Epithelial cell of esophagus (primary cell): ENCODE measurements at places on chromosomes 16 and 17.

DNA sequence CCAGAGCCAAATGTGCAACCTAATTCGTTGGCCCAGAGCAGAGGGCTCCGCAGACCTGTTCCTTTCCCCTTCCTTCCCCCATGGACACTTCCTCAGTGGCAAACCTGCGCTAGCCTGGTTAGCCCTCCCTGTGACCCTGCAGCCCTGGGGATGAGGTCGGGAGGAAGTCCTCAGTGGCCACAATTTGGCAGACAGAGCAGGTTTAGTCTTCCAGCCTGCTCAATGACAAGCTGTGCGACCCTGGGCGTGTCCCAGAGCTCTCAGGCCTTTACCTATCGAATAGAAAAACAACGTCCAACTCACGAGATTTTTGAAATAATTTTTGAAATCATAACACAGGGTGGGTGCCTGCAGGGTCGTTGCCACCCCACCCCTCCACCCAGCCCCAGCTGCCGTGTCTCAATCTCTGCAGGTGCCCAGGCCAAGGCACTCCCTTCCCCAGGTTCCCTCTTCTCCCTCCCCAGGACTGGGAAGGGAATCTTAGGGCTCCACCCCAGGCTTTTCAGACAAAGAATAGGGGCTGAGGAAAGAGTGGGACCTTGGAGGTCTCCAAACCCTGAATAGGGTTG lies 1.4 kb downstream of the HBM start:
- DNase-seq = no peak

- DNase-seq = no peak
Observed at GRCh38 chr17:59793205-59793604, 85.8 kb downstream of the VMP1 start.

GRCh38 chr16:68448360-68448970 lies at the start of gene SMPD3:
Gene SMPD3 (minus strand): TSS chr16:68448508. CDS start chr16:68372181, 76,327 bp downstream.
- DNase-seq = peak; percentile 99

GRCh38 chr16:66574081-66574480 lies 5.2 kb upstream of the CMTM2 start:
- DNase-seq = no peak

DNA sequence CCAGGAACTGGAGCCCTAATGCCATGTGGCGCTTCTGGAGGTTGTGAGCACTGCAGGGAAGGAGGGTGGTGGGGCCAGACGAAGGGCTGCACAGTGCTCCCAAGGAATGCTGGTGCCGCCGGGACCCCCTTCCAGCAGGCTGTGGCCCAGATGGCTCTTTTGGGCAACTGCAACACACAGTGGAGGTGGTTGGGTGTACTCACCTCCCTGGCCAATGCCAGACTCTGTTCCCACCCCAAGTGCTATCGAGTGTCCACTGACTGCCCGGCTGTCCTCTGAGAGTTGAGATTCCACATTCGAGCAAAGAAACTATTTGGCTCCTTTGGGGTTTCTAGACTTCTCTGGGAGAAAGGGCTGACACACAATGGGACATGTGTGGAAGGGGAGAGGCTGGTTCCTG lies 167.9 kb downstream of the RGS9 start:
- no peak for DNase-seq

DNA sequence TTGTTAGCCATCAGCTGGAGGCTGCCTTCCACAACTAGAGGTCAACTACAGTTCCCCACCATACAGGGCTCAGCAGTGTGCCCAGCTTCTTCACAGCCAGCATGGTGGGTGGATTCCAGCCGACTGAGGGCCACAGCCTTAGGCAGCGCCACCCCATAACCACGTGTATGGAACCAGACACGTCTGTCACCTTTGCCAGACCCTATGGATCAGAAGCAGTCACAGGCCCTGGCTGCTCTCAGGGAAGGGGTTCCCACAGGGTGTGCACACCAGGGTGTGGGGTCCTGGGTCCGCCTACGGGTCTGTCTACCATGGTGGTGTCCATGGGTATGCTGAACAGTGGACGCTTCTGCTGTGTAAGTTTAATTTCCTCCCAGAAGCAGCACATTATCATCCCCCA lies 265.0 kb upstream of the FOXF1 start:
- DNase-seq = no peak

- no peak for DNase-seq
Observed at GRCh38 chr17:3870871-3871306, 22.0 kb downstream of the CAMKK1 start.

DNA sequence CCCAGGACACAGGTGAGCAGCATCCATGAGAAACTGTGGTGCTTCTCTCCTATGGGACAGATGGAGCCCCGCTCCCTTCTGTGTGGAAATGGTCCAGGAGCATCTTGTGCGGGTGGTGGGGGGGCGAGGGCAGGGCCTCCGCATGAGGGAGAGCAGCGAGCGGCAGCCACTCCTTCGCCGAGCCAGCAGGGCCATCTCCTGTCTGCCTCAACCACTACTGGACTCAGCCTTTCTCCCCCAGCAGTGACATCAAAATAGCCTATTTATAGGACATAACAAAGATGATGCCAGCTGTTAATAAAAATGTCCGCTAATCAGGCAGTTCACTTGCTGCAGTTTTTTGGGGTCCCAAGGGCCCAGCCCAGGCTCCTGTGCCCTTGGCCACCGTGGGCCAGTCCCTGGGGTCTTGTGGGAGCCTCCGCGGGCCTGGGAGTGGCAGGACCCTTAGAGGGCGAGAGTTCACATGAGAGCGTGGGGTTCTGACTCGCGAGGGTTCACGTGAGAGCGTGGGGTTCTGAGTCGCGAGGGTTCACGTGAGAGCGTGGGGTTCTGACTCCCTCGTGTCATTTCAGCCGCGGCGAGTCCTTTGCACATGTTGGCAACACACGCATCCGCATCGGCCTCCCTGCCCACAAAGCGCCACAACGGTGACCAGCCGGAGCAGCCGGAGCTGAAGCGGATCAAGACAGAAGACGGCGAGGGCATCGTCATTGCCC lies 47.4 kb downstream of the WDR45B start:
- DNase-seq = no peak

- DNase-seq = no peak
Observed at GRCh38 chr17:56274491-56274890, 121.2 kb downstream of the ANKFN1 start.

- no peak for DNase-seq
Observed at GRCh38 chr16:13961099-13961811, 41.3 kb downstream of the ERCC4 start.

- DNase-seq = peak; percentile 29
Observed at GRCh38 chr17:40986920-40987319, 2.8 kb upstream of the KRT40 start.

DNA sequence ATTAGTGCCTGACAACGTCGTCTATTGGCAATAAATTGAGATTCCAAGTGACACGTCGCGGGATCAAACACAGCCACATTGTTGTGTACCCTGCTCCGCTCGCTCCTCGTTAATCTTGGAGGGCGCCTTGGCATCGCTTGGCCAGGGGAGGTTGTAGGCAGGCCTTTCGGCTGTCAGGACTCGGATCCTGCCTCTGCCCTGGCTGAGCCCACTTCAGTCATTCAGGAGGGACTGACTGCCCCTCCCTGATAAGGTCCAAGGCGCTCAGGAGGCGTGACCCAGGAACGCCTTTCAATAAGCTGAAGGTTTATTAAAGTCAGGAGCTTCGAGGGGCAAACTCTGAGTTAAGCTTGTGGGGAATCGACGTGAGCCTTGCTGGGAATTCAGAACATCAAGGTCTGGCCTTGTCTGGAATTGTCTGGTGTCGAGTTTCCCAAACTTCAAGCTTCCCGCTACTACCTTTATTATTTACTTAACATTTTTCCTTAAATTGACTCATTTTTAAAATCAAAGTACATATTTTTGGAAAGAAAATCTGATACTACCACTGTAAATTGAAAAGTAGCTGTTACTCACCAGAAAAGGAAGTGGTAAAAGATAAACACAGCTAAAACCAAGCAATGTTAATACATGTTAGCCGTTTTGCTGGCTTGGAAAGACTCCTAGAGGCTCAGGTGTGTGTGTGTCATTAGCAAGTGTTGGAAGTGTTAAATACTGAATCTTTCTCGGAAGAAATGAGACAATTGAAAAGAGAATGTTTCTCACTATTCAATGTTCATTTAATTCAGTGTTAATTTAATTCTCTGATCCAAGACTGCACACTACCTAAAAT lies 5.3 kb upstream of the IRX3 start:
- peak; percentile 24 for DNase-seq

DNA sequence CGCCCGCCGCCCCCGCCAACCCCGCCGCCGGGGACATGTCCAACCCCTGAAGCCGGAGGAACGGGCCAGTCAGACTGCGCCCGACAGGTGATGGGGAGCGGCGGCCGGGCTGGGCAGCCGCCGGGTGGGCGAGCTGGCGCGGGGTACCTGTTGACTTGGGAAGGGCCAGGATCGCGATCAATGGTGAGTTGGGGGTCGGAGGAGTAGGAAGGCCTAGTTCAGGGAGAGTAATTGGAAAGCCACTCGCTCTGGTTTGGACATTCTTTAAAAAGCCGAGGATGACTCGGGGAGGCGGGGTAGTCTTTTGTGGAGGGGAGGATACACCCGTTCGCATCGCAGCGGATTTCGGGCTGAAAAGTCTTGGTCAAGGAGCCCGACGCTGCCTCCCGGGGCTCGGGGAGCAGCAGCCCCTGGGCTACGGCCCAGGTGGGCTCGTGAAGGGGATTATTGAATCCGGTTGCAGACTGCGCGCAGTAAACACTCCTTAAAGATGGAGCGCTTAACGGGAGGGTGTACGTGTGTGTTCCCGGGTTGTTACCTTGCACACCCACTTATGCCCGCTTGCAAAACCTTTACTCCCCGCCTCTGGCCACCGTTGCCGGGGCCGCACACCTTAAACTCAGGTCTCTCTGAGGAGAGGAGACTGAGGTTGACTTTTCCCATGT lies 123.8 kb downstream of the GOSR1 start:
- peak; percentile 39 for DNase-seq

- DNase-seq = peak; percentile 74
Observed at GRCh38 chr16:51540259-51540658, 389.2 kb upstream of the SALL1 start.

- DNase-seq = no peak
Observed at GRCh38 chr16:49924078-49924477, 68.2 kb upstream of the ZNF423 start.

DNA sequence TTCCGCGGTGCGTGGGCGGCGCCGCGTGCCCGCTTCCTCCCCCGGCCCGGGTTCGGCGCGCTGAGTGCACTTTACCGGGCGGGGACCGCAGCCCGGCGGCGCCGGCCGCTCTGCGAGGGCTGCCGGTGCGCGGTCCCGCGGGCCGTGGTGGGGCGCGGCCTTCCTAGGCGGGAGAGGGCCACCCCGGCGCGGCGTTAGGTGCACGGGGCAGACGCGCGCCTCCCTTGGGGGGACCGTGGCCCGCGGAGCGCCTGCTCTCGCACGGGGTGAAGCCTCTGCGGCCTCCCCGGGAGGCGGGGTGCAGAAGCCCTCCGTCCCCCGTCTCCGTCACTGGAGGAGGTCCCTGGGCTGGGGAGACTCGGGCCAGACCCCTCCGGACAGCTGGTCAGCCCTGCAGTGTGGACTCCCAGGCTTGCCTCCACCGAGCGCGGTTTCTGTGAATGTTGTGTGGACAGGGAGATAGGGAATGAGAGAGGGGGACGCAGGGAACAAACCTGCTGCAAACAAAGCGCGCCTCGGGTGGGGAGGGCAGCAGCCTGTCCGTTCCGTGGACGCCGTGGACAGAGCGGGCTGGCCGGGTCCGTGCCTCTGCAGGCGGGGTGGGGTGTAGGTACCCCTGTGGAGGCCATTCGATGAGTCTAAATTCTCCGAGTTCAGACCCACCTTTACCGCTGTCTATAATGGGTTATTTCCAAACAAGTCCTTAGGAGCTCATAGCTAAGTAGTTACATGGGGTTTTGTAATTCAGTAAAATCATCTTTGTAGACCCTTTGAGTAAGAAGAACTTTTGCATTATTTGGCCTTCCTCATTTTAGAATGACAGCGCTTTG lies 721 bp downstream of the TBCD start:
- peak; percentile 21 for DNase-seq

GRCh38 chr17:70230850-70231640 lies 61.7 kb downstream of the KCNJ2 start:
- DNase-seq = peak; percentile 18

DNA sequence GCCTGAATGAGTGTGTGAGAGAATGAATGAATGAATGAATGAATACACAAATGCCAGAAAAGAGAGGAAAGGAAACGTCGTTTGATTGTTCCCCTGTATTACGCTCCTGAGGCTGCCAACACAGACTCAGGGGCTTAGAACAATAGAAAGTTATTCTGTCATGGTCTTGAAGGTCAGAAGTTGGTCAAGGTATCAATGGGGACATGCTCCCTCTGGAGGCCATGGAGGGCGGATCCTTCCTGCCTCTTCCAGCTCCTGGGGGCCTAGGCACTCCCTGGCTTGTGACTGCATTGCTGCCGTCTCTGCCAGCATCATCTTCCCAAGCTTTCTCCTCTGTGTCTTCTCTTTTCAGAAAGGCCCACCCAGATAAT lies 1.5 kb upstream of the SLC38A8 start:
- peak; percentile 22 for DNase-seq

DNA sequence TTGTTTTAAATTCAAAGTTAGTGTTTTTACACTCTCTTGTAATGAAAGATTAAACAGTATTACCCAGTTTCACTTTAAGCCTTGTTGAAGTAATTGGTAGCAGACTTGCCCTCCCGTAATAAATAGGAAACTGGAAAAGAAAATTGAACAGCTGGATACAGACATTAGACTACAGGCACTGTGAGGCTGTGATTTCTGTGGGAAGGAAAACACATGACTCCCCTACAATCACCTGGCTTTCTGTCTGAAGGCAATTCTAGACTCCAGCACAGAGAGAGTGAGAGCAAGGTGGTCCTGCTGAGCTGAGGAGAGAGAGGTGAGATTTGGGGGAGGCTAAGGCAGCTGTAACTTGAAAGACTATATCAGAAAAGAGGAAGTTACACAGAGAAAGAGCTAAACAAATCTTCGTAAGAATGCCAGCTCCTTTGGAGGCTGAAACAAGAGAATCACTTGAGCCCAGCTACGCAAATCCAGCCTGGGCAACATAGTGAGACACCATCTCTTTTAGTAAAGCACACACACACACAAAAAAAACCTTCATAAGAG lies 57.8 kb upstream of the CDYL2 start:
- DNase-seq = no peak

DNA sequence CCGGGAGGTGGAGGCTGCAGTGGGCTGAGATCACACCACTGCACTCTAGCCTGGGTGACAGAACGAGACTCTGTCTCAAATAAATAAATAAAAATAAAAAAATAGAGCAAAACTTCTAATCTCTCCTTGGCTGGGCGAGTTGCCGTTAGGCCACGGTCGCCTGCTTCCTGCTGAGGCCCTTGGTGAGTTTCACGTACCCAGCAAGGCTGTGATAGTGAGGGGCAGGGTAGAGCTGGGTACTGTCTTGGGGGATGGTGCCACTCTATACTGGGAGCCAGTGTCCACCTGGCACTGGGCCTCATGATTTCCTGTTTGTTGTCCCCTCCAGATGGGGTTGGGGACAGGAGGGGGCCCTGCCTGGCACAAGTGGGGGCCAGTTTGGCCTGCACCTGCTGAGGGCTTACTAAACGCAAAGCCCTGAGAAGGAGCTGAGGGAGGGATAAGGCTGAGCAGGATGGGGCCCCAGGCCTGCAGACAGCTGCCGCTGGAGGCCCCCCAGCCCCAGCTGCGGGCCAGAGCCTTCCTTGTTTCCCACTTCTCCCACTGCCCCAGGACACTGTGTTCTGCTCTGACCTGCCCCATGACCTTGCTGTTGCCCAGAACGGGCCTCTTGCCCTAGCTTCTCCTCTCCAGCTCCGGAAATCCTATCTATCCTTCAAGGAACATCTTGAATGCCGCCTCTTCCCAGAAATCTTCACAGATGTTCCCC lies 25.4 kb downstream of the GJD3 start:
- DNase-seq = no peak

- DNase-seq = no peak
Observed at GRCh38 chr17:81831563-81831956, 1.5 kb downstream of the MCRIP1 start.

GRCh38 chr16:84992717-84993075 lies 18.6 kb downstream of the ZDHHC7 start:
- DNase-seq = no peak
